Retina (tissue), 1 donor: ENCODE measurements at places on chromosomes 3 and 15.
A peak's percentile ranks its signal among the peaks of the same experiment; 100 is the strongest.

DNA sequence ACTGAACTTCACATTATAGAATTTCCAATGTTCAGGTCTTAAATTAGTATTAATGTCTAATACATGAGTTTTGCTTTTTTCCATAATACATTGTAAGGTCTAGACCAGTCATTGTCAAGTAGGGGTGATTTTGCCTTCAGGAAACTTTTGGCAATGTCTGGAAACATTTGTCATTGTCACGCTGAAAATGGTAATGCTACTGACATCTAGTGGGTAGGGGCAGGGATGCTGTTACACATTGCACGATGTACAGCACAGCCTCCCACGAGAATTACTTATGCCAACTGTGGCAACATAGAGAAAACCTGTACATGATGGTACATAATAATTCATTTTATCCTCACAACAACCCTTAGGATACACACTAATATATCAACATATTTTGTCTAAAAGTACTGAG, 384.1 kb downstream of the CADM2 start:
- peak; percentile 10 for DNase-seq

GRCh38 chr3:50278880-50279224, at the start of gene LSMEM2:
Gene LSMEM2, plus strand, starts transcription at chr3:50279087. Its CDS starts 27 bp downstream, at chr3:50279114.
- no peak for DNase-seq

GRCh38 chr3:61562721-61563312, 1.4 kb downstream of the PTPRG start:
- DNase-seq, result no peak

DNA sequence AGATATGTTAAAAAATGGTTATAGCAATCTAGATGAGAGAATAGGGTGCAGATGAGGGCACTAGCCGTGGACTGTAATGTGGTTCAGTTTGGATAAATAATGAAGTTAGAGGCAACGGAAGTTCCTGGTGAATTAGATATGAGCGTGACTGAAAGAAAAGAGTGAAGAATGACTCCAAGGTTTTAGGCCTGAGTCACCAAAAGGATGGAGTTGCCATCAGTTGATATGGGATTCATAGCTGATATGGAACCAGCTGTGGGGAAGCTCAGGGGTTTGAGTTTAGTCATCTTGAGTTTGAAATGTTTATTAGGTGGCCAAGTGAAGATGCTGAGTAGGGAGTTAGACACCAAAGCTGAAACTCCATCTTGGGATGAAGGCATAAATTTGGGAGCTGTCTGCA, 66.2 kb downstream of the SSR3 start:
- DNase-seq, result no peak
